Aorta (tissue), 5 donors: ENCODE measurements at places on chromosomes 1 and 21.

GRCh38 chr1:193355178-193355577 lies 168.8 kb upstream of the B3GALT2 start:
- no peak for DNase-seq

DNA sequence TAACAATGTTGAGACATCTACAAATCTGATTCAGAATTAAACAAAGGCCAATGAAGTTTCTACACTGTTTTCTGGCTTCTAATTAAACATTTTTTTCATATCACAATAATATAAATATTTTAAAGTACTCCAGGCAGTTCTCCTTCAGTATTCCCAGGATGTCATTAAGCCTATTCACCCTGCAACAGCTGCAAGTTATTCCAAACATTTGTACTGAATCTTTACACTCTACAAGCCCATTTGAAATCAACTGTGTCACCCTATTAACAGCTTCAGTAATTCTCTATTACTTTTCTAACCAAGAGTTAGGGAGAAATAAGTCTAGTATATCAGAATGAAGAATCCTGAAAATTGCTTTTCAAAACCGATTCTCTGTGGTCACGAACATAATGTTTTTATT lies 124.6 kb downstream of the OLFML2B start:
- DNase-seq: no peak

- peak; percentile 53 for DNase-seq
Measured at GRCh38 chr1:205961991-205962820, 18.9 kb upstream of the SLC26A9 start.

GRCh38 chr1:26378088-26378878 lies 5.7 kb upstream of the ZNF683 start:
- no peak for DNase-seq

DNA sequence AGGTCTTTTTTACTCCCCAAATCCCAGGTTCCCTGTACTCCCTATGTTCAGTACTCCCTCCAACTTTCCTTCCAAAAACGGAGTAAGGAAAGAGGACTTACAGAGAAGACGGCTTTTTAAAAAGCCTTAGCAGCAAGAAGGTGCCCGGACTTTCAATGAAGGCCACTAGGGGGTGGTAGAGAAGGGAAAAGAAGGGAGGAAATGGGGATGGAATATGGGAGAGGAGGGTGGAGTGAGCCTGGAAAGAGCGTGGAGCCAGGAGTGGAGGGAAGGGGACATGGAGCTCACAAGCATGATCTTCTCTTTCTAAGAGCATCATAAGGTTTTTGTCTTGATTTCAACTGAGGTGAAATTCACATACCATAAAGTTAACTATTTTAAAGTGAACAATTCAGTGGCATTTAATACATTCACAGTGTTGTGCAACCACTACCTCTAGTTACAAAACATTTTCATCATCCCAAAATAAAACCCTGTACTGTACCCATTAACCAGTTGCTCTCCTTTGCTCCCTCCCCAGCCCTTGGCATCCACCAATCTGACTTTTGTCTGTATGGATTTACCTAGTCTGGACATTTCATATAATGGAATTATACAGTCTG lies 129.9 kb downstream of the ZNF281 start:
- DNase-seq: peak; percentile 51

GRCh38 chr1:35564037-35564883 lies 6.7 kb downstream of the NCDN start:
- peak; percentile 85 for DNase-seq

DNA sequence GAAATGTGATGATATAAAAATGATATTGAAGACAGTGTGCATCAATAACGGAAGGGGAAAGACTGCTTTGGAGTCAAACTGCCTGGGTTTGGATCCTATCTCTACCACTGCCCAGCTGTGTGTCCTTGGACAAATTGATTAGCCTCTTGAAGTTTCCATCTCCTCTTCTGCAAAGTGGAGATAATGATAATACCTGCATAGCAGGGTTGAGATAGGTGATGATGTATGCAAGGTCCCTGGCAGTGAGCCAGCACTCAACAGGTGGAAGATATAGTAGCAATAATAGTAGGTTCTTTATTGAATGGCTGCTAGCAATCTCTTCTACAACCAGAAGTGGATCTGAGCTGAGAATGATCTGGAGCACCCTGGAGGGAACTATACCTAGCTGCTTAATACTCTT lies 166.7 kb downstream of the MIS18A start:
- DNase-seq: no peak

DNA sequence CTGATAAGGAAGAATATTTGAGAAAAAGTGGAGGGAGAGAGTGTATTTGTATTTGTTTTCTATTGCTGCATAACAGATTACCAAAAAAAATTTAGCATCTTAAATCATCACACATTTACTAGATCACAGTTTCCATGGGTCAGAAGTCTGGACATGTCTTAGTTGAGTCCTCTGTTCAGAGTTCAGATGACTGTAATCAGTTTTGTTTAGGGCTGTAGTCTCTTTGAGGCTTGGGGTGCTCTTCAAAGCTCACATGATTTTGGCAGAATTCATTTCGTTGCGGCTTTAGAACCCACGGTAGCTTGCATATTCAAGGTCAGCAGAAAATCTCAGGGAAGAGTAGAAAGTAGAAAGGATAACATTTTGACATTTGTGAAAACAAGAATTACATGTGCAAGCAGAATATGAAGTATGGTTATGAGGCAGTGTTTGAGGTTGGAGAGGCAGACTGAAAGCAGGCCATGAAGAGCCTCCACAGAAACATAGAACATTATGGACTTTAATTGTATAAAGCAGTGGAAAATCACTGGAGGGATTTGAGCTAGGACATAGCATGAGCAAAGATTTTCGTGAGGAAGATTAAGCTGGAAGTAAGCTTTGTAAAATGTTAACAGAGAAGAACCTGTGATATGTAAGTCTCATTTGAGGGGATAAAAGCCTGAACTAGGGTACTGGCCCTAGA lies 110.6 kb upstream of the GPR52 start:
- DNase-seq: no peak

GRCh38 chr21:37800456-37801061 lies 115.7 kb downstream of the KCNJ6 start:
- no peak for DNase-seq

DNA sequence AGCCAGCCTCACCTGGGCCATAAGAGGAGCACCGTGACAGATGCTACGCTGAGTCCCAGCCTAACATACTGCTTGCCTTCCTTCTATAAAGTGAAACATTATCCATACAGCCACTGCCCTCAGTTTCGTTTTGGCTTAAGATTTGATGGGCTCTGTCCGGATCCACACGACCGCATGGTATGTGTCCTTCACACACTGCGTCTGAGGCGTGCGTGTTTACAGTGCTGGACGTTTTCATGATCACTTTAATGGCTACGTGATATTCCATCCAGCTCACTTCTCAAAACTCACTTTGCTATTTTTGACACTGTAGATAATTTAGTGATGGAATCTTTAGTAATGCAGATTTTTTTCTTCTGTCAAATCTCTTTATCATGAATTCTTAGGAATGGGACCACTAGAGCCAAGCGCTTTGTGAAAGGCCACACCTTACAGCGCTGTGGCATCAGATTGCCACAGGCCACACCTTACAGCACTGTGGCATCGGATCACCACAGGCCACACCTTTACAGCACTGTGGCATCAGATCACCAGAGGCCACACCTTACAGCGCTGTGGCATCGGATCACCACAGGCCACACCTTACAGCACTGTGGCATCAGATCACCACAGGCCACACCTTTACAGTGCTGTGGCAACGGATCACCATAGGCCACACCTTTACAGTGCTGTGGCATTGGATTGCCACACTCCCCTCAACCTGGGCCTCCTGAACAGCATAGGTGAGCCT lies 47.1 kb downstream of the PRDM15 start:
- no peak for DNase-seq

DNA sequence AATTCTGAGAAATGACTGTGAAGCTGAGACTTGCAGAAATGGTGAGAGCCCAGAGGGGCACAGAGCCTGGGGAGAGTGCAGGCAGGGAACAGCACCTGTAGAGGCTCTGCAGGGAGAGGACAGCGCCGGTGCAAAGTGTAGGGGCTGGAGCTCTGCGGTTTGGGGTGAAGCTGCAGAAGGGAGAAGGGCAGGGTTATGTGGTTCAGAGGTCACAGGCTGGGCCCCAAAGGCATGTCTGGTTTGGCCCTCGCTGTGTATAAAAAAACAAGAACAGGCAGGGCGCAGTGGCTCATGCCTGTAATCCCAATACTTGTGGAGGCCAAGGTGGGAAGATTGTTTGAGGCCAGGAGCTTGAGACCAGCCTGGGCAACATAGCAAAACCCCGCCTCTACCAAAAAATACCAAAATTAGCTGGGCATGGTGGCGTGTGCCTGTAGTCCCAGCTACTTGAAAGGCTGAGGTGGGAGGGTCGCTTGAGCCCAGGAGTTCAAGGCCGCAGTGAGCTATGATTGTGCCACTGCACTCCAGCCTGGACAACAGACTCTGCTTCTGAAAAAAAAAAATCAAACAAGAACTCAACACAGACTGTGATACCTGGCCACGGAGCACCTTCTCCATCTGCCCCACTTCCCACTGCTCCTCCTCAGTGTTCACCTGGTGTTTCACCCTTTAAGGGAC lies 29.1 kb downstream of the SERINC2 start:
- DNase-seq: peak; percentile 67

GRCh38 chr1:210241121-210241520 lies 8.5 kb downstream of the SERTAD4 start:
- no peak for DNase-seq

DNA sequence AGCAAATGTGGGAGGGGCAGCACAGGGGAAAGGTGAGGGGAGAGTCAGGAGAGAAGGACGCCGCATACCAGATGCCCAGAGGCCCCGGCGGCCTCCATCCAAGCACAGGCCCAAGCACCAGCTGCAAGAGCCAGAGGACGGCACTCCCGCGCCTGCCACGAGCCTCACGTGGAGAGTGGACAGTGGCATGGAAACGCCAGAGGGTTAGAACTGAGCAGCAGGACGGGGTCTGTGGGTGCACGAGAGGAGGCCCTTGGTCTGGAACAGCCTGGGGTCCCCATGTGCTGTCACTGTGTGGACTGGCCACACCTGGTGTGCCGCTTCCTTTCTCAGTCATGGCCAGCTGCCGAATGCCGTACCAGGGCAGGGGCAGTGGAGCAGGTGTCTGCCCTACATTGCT lies 68.7 kb downstream of the AGPAT3 start:
- DNase-seq: no peak

GRCh38 chr1:198497326-198498102 lies 43.0 kb downstream of the ATP6V1G3 start:
- no peak for DNase-seq

DNA sequence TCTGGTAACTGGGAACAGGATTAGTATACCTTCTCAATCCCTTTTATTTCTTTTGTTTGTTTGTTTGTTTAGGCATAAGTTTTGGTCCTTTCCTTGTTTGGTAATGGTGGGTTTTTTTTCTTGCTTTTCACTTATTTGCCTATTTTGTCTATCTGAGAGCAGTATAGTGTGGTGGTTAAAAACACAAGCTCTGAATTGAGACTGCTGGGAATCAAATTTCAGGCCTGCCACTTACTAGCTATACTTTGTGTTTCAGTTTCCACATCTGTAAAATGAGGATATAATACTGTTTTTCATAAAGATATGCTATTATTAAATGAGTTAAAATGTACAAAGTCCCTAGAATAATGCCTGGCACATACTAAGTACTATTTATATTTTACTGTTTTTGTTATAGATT lies 81.6 kb upstream of the IVNS1ABP start:
- DNase-seq: no peak

DNA sequence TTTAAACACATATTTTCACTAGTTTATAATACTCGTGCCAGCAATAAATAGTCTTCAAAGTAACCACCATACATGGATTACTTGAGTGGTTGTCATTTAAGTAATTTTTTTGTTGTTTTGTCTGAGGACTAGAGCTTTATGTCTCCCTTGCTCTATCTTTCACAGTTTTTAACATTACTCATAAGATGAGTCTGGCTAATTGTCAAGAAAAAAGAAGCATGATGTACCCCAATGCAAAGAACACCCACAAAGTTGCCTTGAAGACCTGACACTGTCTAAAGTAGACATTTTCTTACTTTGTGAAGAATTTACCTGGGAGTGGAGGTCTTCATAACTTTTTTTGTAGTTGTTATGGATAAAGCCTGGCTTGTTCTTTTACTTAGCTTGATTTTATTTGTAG lies 210.4 kb upstream of the BRINP3 start:
- no peak for DNase-seq

DNA sequence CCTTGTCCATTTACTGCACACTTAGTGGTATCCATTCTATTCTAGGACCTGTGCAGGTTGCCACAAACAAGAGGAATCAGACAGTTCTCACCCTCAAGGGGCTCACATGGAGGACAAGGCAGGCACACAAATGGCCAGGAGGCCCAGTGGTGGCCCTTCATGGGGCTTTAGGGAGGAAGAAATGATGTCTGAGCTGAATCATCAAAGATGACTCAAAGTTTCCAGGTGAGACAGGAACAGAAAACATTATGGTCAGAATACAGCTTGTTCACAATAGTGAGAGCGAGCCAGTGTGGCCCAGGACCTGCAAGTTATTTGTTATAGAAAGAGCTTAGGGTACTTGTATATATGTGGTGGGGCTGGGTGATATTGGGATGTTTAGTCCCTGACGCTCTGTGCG lies 26.4 kb downstream of the SHISAL2A start:
- no peak for DNase-seq

GRCh38 chr1:207336559-207337467 lies 15.3 kb downstream of the CD55 start:
- no peak for DNase-seq

DNA sequence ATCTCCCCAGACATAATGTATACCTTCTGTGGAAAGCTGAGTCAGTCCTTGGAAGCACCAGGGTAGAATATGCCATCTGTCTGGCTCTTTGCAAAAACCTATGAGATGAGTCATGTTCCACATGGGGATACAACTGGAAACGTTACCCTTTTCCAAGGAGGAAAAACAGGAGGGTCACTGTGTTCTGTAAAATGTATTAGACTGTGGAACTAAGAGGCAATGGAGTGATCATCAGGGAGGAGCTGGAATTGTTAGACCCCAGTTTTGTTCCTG lies 16.1 kb upstream of the PSMD4 start:
- DNase-seq: no peak

GRCh38 chr1:201128476-201128875 lies 1.5 kb upstream of the ASCL5 start:
- DNase-seq: no peak

DNA sequence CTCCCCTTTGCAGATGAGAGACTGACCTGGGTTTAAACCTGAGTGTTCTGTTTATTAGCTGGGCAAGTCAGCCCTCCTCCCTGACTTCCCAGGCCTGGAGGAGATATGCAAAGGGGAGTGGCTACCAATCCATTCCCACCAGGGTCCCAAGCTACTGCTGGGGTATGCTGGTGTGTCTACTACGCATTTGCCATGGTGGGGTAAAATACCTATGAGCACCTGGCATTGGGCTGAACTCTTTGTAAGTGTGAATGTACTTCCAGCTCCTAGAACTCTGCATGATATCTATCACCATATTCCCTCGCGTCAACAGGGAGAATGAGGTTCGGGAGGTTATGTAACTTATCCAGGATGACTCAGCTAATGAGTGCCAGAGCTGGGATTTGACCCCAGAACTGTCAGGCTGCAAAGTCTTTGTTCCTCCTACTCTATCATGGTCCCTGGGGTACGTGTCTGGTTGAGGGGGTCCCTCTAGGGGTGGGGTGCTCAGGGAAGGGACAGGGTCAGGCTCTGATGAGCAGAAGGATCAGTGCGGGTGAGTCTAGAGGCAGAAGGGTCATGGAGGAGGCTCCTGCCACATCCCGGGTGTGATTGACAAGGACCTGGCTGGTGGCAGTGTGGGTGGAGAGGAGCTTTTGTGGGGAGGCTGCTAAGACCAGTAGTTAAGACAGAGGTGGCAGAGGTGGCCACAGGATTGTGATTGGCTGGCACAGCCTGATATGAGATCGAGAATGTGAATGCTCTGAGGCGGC lies 16.7 kb downstream of the AMPD2 start:
- DNase-seq: no peak
